Fibroblast of skin of scalp (primary cell): ENCODE measurements at places on chromosomes 11 and 22.

DNA sequence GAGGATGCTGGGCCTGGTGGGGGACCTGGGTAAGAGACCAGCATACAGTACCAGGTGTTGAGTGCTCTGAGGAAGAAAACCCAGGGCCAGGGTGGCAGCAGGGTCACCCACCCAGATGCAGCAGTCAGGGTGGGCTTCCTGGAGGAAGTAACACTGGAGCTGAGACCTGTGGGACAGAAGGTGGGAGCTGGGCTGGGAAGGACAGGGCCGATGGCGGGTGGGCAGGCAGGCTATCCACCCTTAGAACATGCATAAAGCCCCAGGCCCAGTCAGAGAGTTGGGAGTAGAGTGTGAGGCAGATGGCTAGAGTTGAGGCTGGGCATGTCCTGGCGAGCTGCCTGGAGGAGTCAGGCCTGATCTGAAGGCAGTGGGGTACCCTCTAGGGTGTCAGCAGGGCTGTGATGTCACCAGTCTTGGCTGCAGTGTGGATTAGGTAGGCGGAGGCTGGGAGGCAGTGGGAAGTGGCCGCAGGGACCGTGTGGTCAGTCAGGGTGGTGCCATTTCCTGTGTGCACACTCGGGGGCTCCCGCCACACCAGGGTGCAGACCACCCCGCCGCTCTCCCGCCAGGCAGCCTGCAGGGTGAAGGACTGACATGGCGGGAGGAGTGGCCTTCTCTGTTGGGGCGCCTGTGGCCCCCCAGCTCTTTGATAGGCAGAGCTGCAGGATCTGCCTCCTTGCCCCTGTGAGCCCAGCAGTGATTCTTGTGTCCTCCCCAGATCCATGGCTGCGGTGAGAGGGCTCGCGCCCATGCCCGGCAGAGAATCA, 35.3 kb downstream of the IGHMBP2 start:
- no peak for DNase-seq

- DNase-seq, result peak; percentile 65
Observed at GRCh38 chr11:7672960-7673723, at the start of gene CYB5R2. TSS of gene CYB5R2 (minus strand) at chr11:7673500. CDS start at chr11:7672825, 675 bp downstream.

DNA sequence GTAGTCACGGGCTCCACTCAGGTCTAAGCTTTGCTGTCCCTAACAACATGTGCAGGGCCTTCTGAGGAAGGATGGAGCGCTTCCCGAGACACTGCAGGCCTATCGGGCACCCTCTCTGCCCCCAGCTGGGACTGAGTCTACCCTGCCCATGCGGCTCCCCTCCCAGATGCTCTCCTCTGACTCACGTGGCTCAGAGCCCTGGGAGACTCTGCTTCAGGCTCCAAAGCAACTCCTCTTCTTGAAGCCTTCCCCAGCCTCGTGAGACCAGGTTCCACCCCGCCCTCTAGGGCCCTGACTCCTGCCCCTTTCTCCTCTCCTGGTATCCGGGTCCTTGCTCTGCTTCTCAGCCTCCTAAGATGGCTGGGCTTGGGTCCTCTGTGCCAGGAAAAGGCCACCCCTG, 28.4 kb upstream of the ARFGAP3 start:
- no peak for DNase-seq

DNA sequence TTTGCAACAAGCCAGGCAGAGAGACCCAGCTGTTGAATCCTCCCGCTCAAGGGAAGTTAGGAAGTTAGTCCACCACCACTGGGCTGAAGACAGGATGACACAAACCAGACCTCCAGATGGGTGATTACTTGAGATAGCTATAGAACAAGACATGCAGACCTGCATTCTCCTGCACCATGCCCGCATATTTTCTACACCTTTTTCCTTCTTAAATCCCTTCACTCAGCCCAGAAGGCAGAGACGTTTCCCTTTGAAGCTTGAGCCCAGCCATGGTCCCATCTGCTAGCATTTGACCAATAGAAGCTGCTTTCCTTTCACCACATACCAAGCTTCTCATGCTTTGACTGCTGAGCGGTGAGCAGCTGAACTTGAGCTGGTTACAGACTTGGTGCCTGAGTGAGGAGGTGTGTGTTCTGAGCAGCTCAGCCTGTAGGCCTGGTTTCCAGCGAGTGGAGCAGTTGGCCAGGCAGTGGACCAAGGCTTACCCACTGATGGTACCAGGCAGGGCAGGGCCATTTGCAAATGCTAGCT, 29.2 kb upstream of the CBX6 start:
- DNase-seq, result no peak

GRCh38 chr22:29772170-29772641, 5.0 kb downstream of the UQCR10 start:
- DNase-seq, result peak; percentile 49

- DNase-seq, result no peak
Observed at GRCh38 chr22:37346505-37346895, 64.2 kb downstream of the CYTH4 start.

- no peak for DNase-seq
Observed at GRCh38 chr11:116901211-116901610, 63.8 kb upstream of the APOA1 start.

- no peak for DNase-seq
Observed at GRCh38 chr11:126134461-126135155, 71.9 kb upstream of the CDON start.
